ENCODE measurements at places on chromosomes 7 and 10.

DNA sequence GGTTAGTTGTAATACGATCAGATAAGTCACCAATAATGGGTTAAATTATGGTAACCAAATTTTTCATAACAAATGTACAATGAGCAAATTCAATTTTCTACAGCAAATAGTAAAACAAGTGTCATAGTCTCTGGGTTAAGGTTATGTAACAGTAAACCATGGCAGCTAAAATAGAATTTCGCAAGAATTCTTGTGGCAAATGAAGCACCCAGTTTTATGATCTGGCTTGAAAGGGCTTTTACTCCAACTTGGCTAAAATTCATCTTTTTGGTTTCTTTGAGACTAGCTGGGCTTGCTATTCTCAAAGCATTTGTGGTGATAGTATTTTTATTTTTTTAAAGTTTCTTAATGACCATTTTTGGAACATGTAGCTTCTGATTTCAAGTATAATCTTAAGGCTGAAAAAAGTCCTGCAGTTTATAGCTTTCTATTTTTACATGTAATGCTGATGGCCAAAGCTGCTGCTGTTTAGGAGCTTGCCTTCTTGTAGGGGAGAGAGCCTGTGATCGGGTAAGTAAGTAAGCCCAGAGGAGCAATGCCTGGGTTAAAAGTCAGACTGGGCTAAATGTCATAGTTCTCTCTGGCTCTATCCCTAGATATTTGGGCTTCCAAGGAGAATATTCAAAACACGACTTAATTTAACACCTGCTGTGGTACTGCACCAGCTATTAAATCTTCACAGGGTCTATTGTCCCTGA lies 55.5 kb upstream of the SYPL1 start:
- DNase-seq, result no peak

- no peak for DNase-seq
Observed at GRCh38 chr7:19560111-19560883, 148.5 kb downstream of the POLR1F start.

DNA sequence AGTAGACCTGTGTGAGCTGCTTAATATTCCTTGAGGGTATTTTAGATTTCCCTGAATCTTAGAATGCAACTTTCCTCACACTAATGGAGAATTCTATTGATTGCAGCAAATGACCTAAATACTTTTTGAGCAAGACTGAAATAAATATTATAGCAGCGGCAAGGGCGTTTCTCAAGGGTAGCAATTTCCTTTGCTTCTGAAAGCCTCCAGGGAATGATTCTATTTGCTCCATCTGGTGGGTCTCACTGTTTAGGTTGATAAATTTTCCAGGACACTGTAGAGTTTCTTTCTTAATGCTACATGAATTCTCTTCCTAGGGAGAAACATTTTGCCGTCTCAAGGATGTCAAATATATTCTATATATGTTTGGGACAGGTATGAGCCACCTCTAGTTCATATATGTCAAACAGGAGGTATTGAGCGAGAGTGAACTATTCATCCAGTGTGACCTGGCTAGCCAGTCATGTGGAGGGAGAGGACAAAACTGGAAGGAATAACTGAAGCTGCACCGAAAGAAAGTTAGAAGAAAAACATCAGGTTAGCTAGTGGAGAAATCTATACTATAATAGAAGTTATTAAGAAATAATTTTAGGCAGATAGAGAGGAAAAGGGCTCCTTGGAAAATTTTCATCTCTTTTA lies 57.9 kb upstream of the FZD8 start:
- DNase-seq, result no peak

DNA sequence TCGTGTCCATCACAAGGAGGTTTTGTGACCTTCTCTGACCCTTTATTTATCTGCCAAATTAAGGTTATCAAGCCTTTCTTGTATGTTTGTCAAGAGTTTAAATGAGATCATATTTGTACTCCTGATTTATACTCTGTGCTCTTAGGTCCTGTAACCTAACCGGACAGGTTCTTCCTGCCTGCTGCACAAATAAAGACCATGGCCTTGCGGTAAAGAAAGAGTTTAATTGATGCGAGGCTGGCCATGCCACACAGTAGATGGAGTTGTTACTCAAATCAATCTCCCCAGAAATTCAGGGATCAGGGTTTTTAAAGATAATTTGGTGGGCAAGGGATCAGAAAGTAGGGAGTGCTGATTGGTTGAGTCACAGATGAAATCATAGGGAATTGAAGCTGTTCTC lies 79.5 kb upstream of the LRGUK start:
- DNase-seq, result no peak

- DNase-seq, result no peak
Observed at GRCh38 chr7:57789130-57789529, 339.2 kb downstream of the ZNF716 start.

DNA sequence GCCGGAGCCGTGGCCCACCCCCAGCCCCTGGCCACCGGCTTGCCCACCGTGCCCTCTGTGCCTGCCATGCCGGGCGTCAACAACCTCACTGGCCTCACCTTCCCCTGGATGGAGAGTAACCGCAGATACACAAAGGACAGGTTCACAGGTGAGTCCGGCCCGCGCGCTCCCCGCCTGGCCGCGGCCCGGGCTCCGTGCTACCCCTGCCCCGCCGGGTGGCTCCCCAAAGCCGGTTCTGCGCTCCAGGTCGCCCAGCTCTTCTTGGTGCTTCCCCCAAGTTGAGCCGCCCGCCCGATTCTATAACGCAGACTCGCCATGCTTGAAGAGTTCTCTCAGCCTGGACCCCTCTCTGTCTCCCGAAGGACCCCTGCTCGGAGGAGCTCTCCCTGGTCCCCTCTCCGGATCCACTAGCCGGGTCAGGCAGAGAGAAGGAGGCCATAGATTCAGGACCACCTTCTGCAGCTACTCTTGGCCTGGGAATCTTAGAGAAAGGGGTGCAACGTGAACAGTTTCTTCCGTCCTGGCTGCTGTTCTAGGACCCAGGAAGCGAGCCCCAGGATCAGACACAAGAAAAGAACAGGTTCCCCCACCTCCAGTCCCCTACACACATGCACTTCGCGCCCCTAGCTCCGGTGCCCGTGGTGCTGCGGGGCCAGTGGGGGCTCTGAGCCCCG lies 999 bp downstream of the TLX1 start:
- no peak for DNase-seq

DNA sequence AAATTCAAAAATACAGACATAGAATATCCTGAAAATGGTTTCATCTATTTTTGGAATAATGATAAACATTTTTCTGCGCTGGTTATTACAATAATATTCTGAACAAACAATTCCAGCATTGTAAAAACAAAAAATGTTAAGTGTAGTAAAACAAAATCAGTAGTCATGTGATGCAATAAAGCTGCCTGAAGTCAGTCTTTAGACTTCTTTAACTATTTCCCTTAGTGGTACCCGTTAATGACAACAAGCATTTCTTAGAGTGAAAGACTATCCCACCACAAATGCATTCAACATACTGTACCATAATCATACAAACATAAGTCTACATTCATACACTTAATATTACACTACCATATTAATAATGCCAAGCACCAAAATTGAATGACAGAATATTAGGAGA lies 1.6 kb downstream of the SKAP2 start:
- DNase-seq, result no peak

DNA sequence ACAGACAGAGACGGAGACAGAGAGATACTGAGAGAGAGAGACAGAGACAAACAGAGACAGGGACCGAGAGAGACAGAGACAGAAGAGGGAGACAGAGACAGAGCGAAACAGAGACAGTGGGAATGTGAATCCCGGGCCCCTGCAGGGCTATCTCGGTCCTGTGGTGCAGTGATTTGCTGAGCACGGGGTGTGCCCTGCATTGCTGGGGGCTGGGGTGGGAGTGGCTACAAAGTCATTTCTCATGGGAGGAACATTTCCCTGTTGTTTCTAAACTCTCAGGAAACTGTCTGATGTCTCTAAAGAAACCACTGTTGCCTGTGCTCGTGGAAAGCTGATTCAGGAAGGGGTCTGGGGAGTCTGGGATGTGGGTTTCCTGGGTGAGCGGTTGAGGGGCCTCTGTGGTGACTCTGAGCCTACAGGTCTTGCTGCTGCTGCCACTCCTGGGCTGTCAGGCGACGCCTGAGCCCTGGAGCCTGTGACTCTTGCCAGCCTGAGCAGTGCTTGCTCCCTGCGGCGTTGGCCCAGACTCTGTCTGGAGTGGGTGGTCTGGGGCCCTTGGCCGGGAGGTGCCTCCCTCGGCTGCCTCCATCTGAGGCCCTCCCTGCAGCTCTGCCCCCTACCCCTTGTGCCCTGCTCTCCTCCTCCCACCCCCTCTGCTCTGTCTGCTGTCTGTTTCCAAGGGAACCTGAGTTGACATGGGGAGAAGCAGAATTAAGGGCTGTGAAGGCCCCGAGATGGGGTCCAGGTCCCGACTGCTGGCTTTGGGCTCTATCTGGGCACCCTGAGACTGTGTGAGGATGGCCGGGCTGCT lies 292.0 kb downstream of the WDR37 start:
- no peak for DNase-seq

DNA sequence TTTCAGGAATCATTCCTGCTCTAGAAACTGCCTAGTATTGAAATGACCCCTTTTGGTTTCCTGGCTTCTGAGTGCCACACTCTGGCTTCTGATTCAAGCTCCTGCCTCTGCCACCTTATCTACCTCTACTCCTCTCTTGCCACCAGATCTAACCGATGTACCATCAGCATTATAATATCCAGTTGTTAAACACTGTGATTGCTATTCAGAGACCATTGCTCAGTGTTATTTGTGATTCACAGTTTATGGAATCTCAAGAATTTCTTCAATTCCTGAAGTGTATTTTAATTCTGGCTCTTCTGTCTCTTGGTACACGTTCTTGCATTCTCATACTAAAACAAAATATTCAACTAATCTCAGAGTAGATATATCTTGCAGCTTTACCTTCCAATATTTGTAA lies 88.7 kb downstream of the DYNC1I1 start:
- DNase-seq, result no peak

GRCh38 chr7:24368161-24368560 lies 84.2 kb downstream of the NPY start:
- no peak for DNase-seq

DNA sequence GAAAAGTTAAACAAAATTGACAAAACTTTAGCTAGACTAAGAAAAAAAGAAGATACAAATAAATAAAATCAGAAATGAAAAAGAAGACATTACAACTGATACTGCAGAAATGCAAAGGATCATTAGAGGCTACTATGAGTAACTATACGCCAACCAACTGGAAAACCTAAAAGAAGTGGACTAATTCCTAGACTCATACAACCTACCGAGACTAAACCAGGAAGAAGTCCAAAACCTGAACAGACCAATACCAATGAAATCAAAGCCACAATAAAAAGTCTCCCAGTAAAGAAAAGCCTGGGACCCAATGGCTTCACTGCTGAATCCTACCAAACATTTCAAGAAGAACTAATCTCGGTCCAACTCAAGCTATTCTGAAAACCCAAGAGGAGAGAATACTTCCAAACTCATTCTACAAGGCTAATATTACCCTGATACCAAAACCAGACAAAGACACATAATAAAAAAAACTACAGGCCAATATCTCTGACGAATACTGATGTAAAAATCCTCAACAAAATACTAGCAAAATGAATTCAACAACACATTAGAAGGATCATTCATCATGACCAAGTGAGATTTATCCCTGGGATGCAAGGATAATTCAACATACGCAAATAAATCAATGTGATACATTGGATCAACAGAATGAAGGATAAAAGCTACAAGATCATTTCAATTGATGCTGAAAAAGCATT lies 20.3 kb downstream of the ELAPOR2 start:
- DNase-seq, result no peak

DNA sequence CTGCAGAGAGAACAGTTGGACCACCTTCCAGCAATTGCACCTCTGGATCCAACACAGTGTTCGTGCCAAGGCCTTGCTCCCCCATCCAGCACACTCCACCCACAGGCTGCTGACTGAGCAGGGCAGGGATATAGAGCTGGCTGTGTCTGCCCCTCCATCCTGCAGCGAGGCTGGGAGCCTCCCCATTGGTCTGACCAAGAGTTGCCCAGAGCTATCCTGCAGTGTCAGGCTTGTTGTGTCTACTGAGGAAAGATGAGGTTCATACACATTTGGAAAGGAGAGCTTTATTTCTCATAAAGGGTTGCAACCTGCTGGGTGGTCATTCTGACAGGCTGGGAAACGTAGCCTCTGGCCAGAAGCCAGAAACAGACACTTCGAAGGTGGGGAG lies 27.1 kb downstream of the PRF1 start:
- DNase-seq, result no peak

GRCh38 chr7:130092598-130092997 lies 22.3 kb downstream of the KLHDC10 start:
- no peak for DNase-seq

GRCh38 chr10:95601116-95601719 lies 40.0 kb upstream of the SORBS1 start:
- DNase-seq, result peak; percentile 62

DNA sequence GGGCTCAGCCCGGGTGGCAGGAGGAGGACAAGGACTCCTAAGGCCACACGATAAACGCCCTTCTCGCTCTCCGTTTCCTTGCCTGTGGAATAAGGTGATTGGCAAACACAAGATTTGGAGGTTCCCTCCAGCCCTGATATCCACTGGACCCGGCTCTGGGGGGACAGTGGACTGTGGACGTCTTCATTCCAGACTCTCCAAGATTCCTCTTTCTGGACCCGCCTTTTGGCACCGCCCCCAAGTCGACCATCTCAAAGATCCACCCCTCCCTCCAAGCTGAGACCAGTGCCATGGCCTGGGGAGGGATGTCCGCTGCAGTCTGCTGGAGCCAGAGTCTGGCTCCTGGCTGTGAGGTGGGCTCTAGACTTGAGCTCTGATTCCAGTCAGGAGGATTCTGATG lies 23.6 kb downstream of the ZNF783 start:
- DNase-seq, result peak; percentile 47

DNA sequence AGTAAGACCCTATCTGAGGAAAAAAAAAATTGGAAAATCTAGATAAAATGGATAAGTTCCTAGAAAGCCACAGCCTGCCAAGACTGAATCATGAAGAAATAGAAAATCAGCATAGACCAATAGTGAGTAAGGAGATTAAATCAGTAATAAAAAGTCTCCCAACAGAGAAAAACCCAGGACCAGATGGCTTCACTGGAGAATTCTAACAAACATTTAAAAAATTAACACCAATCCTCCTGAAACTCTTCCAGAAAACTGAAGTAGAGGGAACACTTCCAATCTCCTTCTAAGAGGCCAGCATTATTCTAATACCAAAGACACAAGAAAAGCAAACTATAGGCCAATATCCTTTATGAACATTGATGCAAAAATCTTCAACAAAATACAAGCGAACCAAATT lies 8.8 kb upstream of the LIMK1 start:
- DNase-seq, result no peak

GRCh38 chr10:34609287-34609940 lies 205.7 kb downstream of the PARD3 start:
- no peak for DNase-seq

- no peak for DNase-seq
Observed at GRCh38 chr10:70376436-70377378, 5.7 kb downstream of the LRRC20 start.

GRCh38 chr10:98644466-98644865 lies 197.7 kb upstream of the HPS1 start:
- DNase-seq, result no peak
